HEK293T (cell line): ENCODE measurements at places on chromosomes 1 and 21.

GRCh38 chr1:46804926-46805325 lies 6.1 kb downstream of the CYP4B1 start:
- DNase-seq = no peak

GRCh38 chr21:15433091-15433490 lies 296.7 kb upstream of the USP25 start:
- no peak for DNase-seq

- DNase-seq = peak; percentile 53
These were observed 471.7 kb upstream of the VAMP3 start for GRCh38 chr1:7299329-7299799.

GRCh38 chr1:27862671-27863537 lies 9.4 kb upstream of the THEMIS2 start:
- no peak for DNase-seq

- peak; percentile 71 for DNase-seq
These were observed 114.4 kb downstream of the DMRTA2 start for GRCh38 chr1:50308878-50309277.
